ENCODE measurements at places on chromosomes 11 and 22. TPM values are rescaled to one million over a fixed set of nuclear protein-coding genes. Genes with fewer than 3 reads are reported as not detected.
A peak's percentile ranks its signal among the peaks of the same experiment; 100 is the strongest.

PYGM gene
- total RNA-seq: 0.41 TPM

DNA sequence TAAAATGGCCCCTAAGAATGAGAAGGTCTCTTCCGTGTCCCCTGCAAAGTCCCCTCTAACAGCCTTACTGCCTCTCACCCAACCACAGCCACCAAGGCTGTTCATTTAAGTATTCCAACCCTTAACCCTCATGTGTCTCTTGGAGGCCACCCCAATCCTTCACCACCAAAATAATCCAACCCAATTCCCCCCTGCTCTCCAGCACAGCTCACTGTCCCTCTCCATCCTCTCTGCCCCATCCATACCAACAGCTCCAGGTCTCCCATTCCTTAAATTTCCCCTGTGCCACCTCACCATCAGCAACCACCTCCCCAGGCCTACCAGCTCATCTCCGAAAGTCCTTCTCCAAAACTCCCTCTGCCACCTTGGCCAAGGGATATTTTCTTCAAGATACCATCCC, 1.4 kb downstream of the FAM168A start:
- ATAC-seq: no peak

GRCh38 chr22:40635940-40636379, 559 bp downstream of the MRTFA start:
- peak; percentile 26 for ATAC-seq

DNA sequence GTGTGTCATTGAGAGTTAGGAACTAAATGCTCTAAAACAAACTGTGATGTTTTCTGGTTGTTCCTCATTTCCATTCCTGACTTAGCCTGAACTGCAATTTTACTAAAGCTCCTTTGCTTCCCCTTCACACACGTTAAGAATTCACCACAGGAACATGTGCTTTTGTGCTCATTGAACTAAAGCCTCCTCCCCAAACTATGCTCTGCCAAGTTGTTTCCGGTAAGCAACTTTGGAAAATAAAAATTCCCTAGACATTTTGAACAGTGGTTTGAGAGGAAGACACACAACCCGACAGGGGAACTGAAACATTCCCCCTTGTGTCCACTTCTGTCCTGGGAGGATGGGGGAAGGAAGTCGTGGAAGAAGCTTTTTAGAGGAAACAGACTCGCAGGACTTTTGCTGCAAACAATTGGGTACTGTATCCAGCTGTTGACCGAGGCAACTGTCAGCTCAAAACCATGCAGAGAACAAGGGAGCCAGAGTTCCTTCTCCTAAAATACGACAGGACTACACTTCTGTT, 66.9 kb downstream of the GAB2 start:
- ATAC-seq: peak; percentile 69

- no peak for ATAC-seq
Measured at GRCh38 chr11:93432247-93432646, 101.7 kb downstream of the DEUP1 start.

Measured in motor neuron (in vitro differentiated cells).